HepG2 (cell line): ENCODE measurements at places on chromosomes 12 and 14. TPM values are rescaled to one million over a fixed set of nuclear protein-coding genes. Genes with fewer than 3 reads are reported as not detected.

TTC5 gene
- 28.5 and 44.6 TPM in 2 replicates for total RNA-seq

GOLGA3 gene
- 36.0 and 43.0 TPM in 2 replicates for total RNA-seq

CD163 gene
- not detected in 2 replicates for total RNA-seq

MYO1H gene
- total RNA-seq = not detected in 2 replicates

DCN gene
- total RNA-seq = not detected in 2 replicates

LGR5 gene
- 20.6 and 37.0 TPM in 2 replicates for total RNA-seq

TAS2R50 gene
- total RNA-seq = 0.28 and 2.2 TPM in 2 replicates

CREBL2 gene
- total RNA-seq = 6.9 and 10.1 TPM in 2 replicates

TRAF3 gene
- total RNA-seq = 12.2 and 13.0 TPM in 2 replicates

CLSTN3 gene
- 10.8 and 26.2 TPM in 2 replicates for total RNA-seq

SLC39A2 gene
- 0.11 TPM in 1 of 2 replicates, not detected in the other for total RNA-seq

ASIC1 gene
- 0.24 and 0.44 TPM in 2 replicates for total RNA-seq

SLC39A5 gene
- total RNA-seq = 39.7 and 101 TPM in 2 replicates

RNASE4 gene
- 72.6 and 109 TPM in 2 replicates for total RNA-seq

CCDC196 gene
- total RNA-seq = not detected in 2 replicates
